ENCODE measurements at places on chromosomes 5 and 9.

GRCh38 chr5:175378444-175379028, 65.4 kb downstream of the DRD1 start:
- no peak for DNase-seq

GRCh38 chr5:150464554-150465012, 15.0 kb upstream of the RPS14 start:
- DNase-seq, result peak; percentile 71

DNA sequence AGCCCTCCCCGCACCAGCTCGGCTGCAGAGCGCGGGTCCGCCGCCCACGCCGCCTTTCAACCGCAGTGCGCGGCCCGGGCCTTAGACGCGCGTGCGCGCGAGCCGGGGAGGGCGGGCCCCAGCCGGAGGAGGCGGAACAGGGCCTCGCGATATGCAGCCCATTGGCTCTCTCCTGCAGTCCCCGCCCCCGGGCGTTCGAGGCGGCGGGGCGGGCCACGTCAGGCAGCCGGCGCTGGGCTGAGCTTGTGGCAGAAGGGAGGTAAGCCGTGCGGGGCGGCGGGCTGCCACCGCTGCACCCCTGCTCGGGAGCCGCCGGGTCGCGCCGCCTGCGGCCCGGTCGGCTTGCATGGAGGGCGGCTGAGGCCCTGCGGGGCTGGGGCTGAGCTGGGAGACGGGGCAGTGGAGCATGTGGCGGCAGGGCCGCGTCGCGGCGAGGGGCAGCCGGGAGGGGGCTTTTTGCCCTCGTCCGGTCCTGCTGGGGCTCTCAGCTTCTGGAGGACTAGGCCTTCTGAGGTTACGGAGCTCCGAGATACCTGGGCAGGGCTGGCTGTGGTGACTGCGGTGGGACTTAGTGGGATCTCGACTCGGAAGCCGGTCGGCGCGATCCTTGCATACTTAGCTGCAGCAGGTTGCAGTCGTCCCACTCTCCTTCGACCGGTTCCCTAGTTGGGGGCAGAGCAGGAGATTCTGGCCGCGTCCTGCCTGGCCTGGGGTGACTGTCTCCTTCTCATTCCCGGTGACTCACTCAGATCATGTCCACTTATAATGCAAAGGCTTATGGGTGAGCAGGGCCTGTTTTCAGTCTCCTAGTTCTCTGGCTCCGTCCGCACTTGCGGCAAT, at the start of gene FOCAD:
Gene FOCAD, plus strand, starts transcription at position 225 of the 840 bp plus-strand sequence. CDS start 31,095 bp downstream, outside the sequence.
- DNase-seq, result peak; percentile 94

DNA sequence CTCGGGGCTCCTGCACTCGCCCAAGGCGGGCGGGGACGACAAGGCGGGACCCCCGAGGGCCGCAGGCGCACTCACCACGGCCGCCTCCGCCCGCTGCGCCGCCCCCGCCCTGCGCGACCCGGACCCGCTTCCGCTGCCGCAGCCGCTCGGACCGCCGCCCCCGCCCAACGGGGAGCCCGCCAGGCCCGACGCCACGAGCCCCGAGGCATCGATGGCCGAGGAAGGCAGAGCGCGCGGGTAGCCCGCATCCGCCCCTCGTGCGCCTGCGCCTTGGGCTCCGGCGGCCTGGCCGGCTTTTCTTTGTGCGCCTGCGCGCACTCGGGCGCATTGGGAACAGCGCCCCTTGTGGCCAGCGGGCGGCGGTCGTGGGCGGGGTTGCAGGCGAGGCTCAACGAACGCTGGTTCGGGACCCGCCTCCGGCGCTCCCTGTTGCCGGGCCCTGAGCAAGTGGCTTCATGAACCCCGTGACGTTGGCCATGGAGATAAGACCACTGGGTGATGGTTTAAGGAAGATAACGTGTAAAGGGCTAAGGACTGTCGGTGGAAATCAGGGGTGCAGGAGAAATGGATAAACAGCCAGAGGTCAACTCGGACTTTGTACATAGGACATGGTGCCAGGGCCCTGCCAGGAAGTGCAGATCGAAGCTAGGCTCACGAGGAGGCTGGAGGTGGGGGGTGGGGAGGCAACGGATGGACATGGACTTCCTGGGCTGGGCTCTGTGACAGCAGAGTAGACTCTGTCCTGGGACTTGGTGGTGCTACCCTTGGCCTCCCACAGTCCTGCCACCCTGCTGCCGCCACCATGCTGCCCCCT, at the start of the genes C8G and FBXW5:
Gene C8G, plus strand, starts transcription at position 725 of the 814 bp plus-strand sequence. Its CDS starts 78 bp downstream, at position 803.
Gene FBXW5, minus strand, starts transcription at position 220 of the 814 bp plus-strand sequence. CDS start 655 bp downstream, outside the sequence.
- peak; percentile 96 for DNase-seq

GRCh38 chr9:28293369-28294090, 720.2 kb upstream of the C9orf72 start:
- DNase-seq, result no peak

GRCh38 chr9:2781336-2781735, 62.6 kb downstream of the PUM3 start:
- no peak for DNase-seq

GRCh38 chr9:2717385-2717784, at the start of gene KCNV2:
Gene KCNV2 (plus strand): TSS chr9:2717510. CDS start chr9:2717740, 230 bp downstream.
- no peak for DNase-seq

- DNase-seq, result no peak
Measured at GRCh38 chr5:96219580-96220281, 213.3 kb downstream of the PCSK1 start.

DNA sequence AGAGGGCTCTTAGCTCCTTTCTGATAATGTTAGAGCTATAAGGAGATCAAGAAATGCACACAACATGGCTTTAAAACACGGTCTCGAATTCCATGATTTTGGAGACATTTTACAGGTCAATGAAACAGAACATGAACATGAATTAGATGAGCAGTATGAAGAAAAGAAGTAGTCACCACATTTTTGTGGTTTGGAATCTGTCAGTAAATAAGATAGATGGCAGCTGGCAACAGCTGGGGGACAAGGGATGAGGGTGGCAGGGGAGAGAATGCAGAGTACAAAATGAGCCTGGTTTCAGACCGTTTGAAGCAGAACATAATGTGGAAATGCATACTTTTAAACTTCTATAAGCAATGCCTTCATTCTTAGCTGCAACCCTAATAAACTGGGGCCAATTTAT, 107.1 kb downstream of the OXCT1 start:
- no peak for DNase-seq

GRCh38 chr5:159003045-159004030, 96.4 kb downstream of the EBF1 start:
- no peak for DNase-seq

GRCh38 chr5:145723516-145723915, 111.6 kb downstream of the PRELID2 start:
- no peak for DNase-seq

GRCh38 chr9:137689745-137690529, 71.1 kb downstream of the EHMT1 start:
- no peak for DNase-seq

DNA sequence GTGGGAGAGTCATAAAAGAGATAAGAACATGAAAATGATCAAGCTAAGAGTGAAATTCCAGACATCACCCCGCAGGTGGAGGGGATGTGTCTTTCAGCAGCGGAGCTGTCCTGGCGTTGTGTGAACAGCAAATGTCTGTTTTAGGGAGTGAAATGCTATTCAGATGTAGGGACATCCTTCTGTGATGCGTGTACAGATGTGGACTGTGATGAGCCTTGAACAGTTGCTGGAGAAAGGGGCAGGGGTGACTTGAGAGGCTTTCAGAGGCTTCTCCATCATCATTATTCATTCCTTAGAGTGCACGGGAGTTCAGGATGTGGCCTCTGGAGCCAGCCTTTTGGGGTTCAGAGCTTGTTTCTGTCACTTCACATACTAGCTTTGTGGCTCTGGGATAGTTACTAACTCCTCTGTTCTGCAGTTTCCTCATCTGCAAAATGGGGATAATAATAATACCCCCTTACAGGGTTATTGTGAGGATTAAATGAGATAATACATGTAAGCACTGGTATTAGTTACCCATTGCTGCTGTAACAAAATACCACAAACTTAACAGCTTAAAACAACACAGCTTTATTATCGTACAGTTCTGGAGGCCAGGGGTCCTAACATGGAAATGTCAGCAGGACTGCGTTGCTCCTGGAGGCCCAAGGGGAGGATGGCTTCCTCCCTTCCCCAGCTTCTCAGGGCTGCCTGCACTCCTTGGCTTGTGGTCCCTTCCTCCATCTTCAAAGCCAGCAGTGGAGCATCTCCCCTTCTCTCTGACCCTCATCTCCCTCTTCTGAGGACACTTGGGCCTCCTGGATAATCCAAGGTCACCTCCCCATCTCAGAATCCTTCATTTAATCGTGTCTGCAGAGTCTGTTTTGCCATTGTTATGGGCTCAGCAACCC, 9.4 kb downstream of the TRAF1 start:
- no peak for DNase-seq

- no peak for DNase-seq
Measured at GRCh38 chr5:142544071-142544753, 141.7 kb downstream of the FGF1 start.

All from muscle of arm (tissue), 14 donors.